ENCODE measurements at places on chromosomes 7 and 10. TPM values are rescaled to one million over a fixed set of nuclear protein-coding genes. Genes with fewer than 3 reads are reported as not detected.

- no peak for DNase-seq
Measured at GRCh38 chr7:65839846-65840245, 33.0 kb upstream of the VKORC1L1 start.

GRCh38 chr10:92384741-92385140 lies 93.8 kb downstream of the MARCHF5 start:
- DNase-seq, result no peak

GRCh38 chr10:30997536-30998235 lies 34.0 kb downstream of the ZNF438 start:
- no peak for DNase-seq

GRCh38 chr7:132109769-132110168 lies 466.5 kb downstream of the PLXNA4 start:
- DNase-seq, result no peak

DNA sequence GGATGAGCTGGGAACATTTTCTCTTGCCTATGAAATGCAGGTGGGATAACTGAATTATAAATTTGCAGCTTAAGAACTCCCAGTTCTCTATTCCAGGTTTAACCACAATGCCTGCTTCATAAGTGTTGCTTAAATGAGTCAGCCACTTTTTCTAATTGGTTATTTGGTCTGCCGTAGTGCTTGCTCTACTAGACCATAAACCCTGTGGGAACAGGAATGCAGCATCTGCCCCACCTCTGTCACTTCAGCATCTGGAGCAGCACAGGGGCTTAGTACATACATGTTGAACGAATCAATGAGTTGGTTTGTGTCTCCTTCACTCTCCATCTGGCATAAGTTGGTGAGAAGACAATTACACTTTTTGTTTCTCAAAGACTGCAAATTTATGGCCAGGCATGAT lies 95.2 kb upstream of the PTER start:
- DNase-seq, result no peak

GRCh38 chr10:48440771-48441170 lies 134.3 kb downstream of the MAPK8 start:
- DNase-seq, result no peak

TMEM270 gene
- total RNA-seq, result not detected

COL17A1 gene
- not detected for total RNA-seq

- DNase-seq, result no peak
Measured at GRCh38 chr10:92575961-92576360, 2.1 kb upstream of the IDE start.

DNA sequence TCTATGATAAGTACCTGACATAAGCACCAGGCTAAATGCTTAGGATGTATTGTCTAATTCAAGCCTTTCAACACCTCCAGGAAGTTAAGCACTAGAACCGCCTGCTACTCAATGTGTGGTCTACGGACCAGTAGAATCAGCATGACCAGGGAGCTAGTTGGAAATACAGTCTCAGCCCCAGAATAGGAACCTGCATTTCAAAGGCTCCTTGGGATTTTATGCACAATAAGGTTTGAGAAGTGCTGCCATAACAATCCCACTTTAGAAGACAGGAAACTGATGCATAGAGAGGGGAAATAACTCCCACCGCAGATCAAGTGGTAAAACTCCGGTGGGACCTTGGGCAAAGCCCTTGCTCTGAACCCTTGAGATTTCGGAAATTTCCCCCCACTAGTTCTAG lies 8.8 kb upstream of the DUSP5 start:
- DNase-seq, result no peak

TMEM176B gene
- not detected for total RNA-seq

CYP3A7 gene
- total RNA-seq, result not detected

GRCh38 chr10:101123085-101123814 lies 7.8 kb upstream of the TLX1 start:
- no peak for DNase-seq

ST8SIA6 gene
- total RNA-seq, result 0.15 TPM

DNA sequence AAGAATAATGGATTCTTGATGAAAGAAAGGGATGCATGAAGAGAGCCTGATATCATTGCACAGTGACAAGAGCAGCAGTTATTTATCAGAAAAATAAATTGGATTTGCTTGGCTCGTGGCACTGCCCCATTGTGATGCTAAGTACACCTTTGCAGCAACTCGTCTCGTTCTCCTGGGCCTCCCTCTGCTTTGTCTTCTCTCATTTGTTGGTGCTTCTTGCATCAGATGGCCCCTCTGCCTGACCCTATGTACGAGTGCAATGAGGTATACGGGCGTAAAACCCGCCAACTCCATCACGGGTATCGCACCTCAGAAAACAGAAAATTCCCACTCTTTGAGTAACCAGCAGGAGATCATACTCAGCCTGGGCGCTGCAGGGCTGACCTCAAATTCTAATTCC lies 107.2 kb upstream of the C10orf90 start:
- DNase-seq, result no peak

- DNase-seq, result no peak
Measured at GRCh38 chr7:92671505-92672169, 81.4 kb upstream of the FAM133B start.

- no peak for DNase-seq
Measured at GRCh38 chr10:6603142-6604125, 23.4 kb upstream of the PRKCQ start.

SCART1 gene
- total RNA-seq, result 4.5 TPM

DNA sequence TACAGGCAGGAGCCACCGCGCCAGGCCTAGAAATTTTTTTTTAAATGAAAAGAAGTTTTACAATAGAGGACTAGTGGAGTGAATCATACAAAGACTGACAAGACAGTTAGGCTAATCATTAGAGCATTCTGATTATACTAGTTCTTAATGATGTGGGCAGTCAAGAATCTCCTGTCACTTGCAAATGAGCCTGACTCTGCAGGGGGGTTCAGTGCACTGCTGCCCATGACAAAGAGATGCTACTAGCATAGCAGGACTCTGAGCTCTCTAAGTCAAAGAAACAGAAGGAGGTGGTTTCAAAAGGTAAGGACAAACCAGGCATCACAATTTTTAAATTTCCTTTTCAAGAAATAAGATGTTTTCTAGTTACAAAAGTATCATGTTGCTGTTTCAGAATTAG lies 59.0 kb downstream of the CCDC6 start:
- no peak for DNase-seq

ZPBP gene
- total RNA-seq, result not detected

DNA sequence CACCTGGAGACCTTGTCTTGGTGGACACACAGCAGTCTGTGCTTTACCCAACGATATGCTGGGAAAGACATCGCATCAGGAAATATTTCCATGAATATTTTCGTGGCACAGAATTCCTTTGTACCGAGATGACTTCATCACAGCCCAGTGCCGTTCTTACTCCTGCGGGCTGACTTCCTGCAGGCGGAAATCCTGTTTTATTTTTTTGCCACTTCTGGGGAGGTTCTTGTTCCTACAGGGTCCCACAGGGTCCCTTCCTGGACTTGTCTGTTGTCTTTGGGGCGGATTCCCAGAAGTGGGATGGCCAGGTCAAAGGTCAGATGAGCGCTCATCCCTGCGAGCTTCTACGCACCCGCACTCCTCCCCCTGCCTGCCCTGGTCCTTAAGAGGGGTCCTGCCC lies 86.5 kb downstream of the DNAJB6 start:
- no peak for DNase-seq

RTKN2 gene
- total RNA-seq, result 8.5 TPM

- no peak for DNase-seq
Measured at GRCh38 chr10:5697342-5697741, 12.7 kb downstream of the TASOR2 start.
